Ureter (tissue), 1 donor: ENCODE measurements at places on chromosomes 16 and 17. TPM values are rescaled to one million over a fixed set of nuclear protein-coding genes. Genes with fewer than 3 reads are reported as not detected.

Gene BCL6B
- total RNA-seq, result 21.6 TPM

Gene ABCA3
- 10.4 TPM for total RNA-seq

Gene TPSG1
- 1.7 TPM for total RNA-seq

GRCh38 chr16:83952587-83952939, 477 bp upstream of the OSGIN1 start:
- no peak for DNase-seq

GRCh38 chr17:59520251-59520650, 45.2 kb upstream of the DHX40 start:
- no peak for DNase-seq
